Uterus (tissue), 4 donors: ENCODE measurements at places on chromosomes 11 and 22.

- H3K36me3 ChIP-seq, result no peaks in the 10 kb centered on the region
- no peaks in the 10 kb centered on the region for H3K27me3 ChIP-seq
- no peak for DNase-seq
- H3K4me1 ChIP-seq, result no peaks in the 10 kb centered on the region
- H3K4me3 ChIP-seq, result no peak overlapping the region
- H3K27ac ChIP-seq, result no peak overlapping the region
Measured at GRCh38 chr22:17961446-17961729, 63.0 kb downstream of the MICAL3 start.

- H3K4me3 ChIP-seq, result no peak overlapping the region
- no peaks in the 10 kb centered on the region for H3K27me3 ChIP-seq
- no peak for DNase-seq
- H3K36me3 ChIP-seq, result no peaks in the 10 kb centered on the region
- H3K27ac ChIP-seq, result no peak overlapping the region
Measured at GRCh38 chr22:29037340-29037932, 24.2 kb downstream of the C22orf31 start.

- H3K36me3 ChIP-seq, result no peaks in the 10 kb centered on the region
- no peak overlapping the region for H3K4me3 ChIP-seq
- no peaks in the 10 kb centered on the region for H3K4me1 ChIP-seq
- H3K27me3 ChIP-seq, result no peaks in the 10 kb centered on the region
- no peak for DNase-seq
Measured at GRCh38 chr22:27125539-27125938, 468.2 kb downstream of the MIAT start.

GRCh38 chr22:46425016-46425415 is 89.5 kb downstream of the TRMU start:
- H3K36me3 ChIP-seq, result no peaks in the 10 kb centered on the region
- no peak overlapping the region for H3K4me3 ChIP-seq
- DNase-seq, result no peak
- no peak overlapping the region for H3K27ac ChIP-seq
- no peaks in the 10 kb centered on the region for H3K4me1 ChIP-seq

DNA sequence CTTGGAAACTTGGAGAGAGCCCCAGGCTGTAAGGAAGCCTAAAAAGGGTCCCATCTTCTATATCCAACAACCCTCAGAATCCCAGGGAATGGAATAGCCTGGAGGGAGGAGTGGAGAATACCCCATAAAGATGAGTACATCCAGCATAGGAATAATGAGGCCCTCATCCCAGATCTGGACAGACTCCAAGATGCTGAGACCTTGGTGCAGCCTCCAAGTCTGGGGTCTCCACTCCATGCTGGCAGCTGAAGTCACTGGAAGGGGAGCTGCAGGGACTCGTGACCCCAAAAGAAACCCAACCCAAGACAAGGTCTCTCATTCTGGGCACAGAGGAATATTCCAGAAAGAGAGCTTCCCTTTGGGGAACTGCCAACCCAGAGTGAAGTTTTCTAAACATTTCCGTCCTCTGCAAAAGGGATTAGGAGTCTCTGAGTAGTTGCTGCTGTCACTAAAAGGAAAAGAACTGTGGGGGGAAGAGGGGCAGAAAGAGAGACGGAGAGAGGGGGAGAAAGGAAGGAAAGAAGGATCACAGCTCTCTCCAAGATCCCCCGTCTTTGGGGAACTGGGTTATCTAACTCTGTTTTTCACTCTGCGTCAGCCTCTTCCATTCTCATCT is 589 bp downstream of the SCGB1A1 start:
- peak overlapping the region; percentile 76 for H3K27ac ChIP-seq
- no peak for DNase-seq
- peaks cover 5% of the 10 kb centered on the region for H3K4me1 ChIP-seq
- H3K4me3 ChIP-seq, result no peak overlapping the region

DNA sequence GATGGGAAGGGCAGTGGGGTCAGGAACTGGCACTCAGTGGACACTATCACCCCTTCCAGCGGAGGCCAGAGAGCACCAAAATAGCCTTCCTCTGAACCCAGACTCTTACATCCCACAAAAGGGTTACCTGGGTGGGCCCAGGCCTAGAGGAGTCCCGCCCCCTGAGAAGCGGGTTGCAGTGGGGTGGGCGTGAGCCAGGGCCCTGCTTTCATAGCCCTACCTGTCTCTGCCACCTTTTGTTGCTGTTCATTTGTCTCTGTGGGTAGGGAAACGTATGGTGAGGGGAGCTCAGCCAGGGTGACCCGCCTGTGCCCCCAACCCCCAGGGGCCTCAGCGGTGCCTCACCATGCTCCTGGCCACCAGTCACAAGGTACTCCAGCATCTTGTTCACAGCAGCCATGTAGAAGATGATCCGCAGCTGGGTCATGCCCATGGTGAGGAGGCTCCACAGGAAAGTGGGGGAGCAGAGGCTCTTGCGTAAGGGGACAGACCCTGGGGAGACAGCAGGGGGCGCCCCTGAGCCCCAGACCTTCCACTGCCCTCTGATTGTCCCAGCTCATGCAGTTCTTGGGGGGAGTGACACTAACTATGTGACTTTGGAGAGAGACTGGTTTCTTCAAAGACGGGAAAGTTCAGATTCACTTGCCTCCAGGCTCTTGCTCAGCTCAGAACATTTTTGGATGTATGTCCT is 24.0 kb downstream of the SLC43A1 start:
- no peaks in the 10 kb centered on the region for H3K36me3 ChIP-seq
- DNase-seq, result no peak
- no peak overlapping the region for H3K4me3 ChIP-seq
- no peaks in the 10 kb centered on the region for H3K27me3 ChIP-seq
- H3K4me1 ChIP-seq, result no peaks in the 10 kb centered on the region

DNA sequence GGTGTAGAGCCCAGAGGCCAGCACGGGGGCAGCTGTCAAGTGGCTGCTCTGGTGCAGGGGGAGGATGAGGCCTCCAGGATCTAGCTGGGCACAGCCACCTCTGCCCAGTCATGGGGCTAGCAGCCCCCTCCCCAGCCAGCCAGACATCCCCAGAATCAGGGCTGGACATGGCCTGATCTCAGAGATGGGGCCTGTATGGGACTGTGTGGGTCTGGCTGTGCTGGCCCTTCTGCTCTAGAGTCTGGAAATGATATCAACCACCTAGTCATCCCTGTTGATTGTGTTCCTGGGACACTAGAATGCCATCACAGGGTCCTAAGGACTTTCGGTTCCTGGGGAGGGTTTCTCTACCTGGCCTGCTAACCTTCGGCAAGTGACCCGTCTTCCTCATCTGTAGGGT is 2.8 kb downstream of the FLRT1 start:
- H3K36me3 ChIP-seq, result no peaks in the 10 kb centered on the region
- no peak overlapping the region for H3K27ac ChIP-seq
- no peaks in the 10 kb centered on the region for H3K27me3 ChIP-seq
- no peaks in the 10 kb centered on the region for H3K4me1 ChIP-seq
- H3K4me3 ChIP-seq, result no peak overlapping the region

- H3K27me3 ChIP-seq, result no peaks in the 10 kb centered on the region
- no peak overlapping the region for H3K27ac ChIP-seq
- no peak overlapping the region for H3K4me3 ChIP-seq
- H3K36me3 ChIP-seq, result no peaks in the 10 kb centered on the region
Measured at GRCh38 chr11:67654225-67654624, 3.7 kb upstream of the ACY3 start.

DNA sequence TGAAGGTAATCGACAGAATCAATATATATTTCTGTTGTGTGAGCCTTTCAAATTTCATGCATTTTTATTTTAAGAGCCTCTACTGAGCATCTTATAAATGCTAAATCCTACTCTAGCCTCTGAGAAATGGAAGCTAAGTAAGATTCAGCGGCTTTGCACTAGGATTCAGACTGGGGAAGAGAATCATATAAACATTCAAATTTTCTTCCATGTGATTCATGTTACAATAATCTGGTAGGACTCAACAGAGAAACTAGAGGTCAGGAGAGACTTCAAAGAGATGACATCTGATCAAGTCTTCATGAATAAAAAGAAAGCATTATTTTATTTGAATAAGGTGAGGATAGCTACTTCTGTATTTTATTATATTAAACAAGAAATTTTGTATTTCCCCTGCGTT is 538.9 kb downstream of the DLG2 start:
- H3K36me3 ChIP-seq, result no peaks in the 10 kb centered on the region
- no peaks in the 10 kb centered on the region for H3K4me1 ChIP-seq
- H3K27ac ChIP-seq, result no peak overlapping the region
- DNase-seq, result no peak
- no peaks in the 10 kb centered on the region for H3K27me3 ChIP-seq

DNA sequence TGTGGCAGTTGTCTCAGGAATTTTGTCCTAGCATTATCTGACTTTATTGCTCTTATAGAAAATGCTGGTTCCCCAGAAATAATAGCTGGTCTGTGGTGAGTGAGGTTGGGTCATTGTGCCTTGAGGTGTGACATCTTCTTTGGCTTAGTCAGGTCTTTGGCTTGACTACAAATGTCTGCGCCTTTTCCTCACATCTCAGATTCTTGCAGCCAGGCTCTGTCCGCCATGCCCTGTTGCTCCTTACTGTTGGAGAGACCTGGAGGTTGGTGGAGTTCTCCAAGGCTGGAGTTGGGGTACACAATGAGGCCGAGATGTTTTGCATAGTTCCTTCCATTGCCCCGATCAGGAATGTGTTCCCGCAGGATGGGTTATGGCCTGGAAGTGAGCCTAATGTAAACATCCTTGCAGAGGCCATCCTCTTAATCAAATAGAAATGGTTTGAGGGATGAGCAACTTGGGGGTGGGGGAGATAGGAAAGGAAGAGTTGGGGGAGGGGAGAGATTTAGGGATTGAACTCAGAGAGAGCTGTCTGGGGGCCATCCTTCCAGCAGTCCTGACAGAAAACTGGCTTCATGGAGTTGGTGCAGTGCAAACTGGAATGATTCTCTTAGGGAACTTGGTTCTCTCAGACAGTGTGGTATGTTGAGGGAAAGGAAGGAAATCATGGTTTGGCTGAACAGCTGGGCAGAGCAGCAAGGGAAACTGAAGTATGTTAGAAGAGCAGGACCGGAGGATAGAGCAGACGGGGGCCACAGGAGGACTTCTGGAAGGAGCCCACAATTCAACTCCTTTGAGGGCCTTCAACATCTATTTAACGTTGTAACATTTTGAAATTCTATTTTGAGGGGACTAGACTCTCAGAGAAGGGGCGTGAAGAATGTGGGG is 49.9 kb downstream of the ZBTB16 start:
- H3K36me3 ChIP-seq, result no peaks in the 10 kb centered on the region
- H3K27me3 ChIP-seq, result no peaks in the 10 kb centered on the region
- DNase-seq, result no peak
- peak overlapping the region; percentile 84 for H3K27ac ChIP-seq
- H3K4me3 ChIP-seq, result no peak overlapping the region

- no peak overlapping the region for H3K4me3 ChIP-seq
- H3K36me3 ChIP-seq, result no peaks in the 10 kb centered on the region
- H3K27ac ChIP-seq, result no peak overlapping the region
- no peaks in the 10 kb centered on the region for H3K4me1 ChIP-seq
- no peak for DNase-seq
Measured at GRCh38 chr22:19823191-19823901, 31.3 kb downstream of the GNB1L start.

DNA sequence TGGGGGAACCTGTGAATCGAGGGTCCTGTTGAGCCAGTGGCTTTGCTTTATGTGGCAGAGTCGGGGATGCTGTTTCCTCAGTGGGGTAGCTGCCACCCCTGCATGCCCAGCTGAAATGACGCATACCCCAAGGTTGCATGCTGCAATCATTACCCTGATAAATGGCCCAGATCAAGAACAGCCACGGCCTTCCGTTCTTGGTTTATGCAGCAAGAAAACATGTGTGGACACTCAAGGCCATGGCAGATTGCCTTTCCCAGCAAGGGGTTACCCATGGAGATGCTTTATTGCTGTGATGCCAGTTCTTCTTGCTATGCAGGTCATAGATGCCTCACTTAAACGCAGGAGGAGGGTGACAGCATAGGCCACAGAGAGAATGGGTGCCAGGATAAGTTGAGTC is 14.3 kb upstream of the SREBF2 start:
- H3K27me3 ChIP-seq, result no peaks in the 10 kb centered on the region
- DNase-seq, result no peak
- H3K36me3 ChIP-seq, result no peaks in the 10 kb centered on the region

DNA sequence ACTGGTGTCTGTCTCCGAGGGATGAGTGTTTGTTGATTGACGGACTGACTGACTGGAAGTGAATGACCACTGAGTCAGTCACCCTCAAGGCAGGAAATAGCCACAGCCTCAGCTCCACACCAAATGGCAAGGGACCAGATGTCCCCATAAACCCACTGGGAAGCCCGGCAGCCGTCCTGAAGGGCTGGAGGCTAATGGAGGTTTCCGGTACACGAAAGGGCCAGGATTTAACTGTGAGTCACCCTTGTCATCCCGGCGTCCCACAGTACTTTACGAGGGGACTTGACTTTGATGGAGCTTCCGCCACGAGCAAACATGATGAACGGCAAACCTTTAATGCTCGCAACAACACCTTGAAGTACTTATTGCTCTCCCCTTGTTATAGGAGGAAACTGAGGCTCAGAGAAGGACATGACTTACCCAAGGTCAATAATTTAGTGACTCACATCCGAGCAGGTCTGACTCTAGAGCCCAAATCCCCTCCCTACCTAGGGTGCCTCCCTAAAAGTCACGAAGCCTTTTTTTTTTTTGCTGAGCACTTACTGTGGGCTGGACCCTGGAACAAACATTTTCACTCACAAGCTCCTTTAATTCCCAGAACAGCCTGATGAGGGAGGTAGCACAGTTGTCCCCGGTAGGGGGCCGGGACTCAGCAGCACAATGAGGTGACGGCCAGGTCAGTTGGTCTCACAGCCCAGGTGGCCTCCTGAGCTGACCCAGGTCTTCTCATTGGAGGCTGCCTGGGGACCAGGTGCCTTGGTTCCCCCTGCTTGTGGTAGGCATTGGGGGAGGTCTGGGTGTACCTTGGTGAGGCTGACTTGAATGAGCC is 25.2 kb upstream of the GCAT start:
- no peaks in the 10 kb centered on the region for H3K4me1 ChIP-seq
- no peak overlapping the region for H3K4me3 ChIP-seq
- no peak overlapping the region for H3K27ac ChIP-seq
- no peak for DNase-seq
- H3K36me3 ChIP-seq, result no peaks in the 10 kb centered on the region
- no peaks in the 10 kb centered on the region for H3K27me3 ChIP-seq

GRCh38 chr22:36636916-36637315 is 66.6 kb downstream of the CACNG2 start:
- DNase-seq, result no peak
- no peaks in the 10 kb centered on the region for H3K4me1 ChIP-seq
- H3K27ac ChIP-seq, result no peak overlapping the region
- H3K4me3 ChIP-seq, result no peak overlapping the region
- no peaks in the 10 kb centered on the region for H3K27me3 ChIP-seq

- H3K36me3 ChIP-seq, result no peaks in the 10 kb centered on the region
- H3K4me1 ChIP-seq, result no peaks in the 10 kb centered on the region
- H3K4me3 ChIP-seq, result no peak overlapping the region
- H3K27me3 ChIP-seq, result no peaks in the 10 kb centered on the region
- no peak for DNase-seq
Measured at GRCh38 chr11:126660321-126660720, 304.8 kb downstream of the ST3GAL4 start.

GRCh38 chr11:66151273-66151672 is 81.2 kb downstream of the PACS1 start:
- DNase-seq, result no peak
- no peak overlapping the region for H3K4me3 ChIP-seq
- H3K4me1 ChIP-seq, result no peaks in the 10 kb centered on the region
- no peak overlapping the region for H3K27ac ChIP-seq
- no peaks in the 10 kb centered on the region for H3K27me3 ChIP-seq
- no peaks in the 10 kb centered on the region for H3K36me3 ChIP-seq

- H3K36me3 ChIP-seq, result no peaks in the 10 kb centered on the region
- no peaks in the 10 kb centered on the region for H3K27me3 ChIP-seq
- H3K4me1 ChIP-seq, result no peaks in the 10 kb centered on the region
- H3K4me3 ChIP-seq, result no peak overlapping the region
- H3K27ac ChIP-seq, result no peak overlapping the region
Measured at GRCh38 chr11:46611526-46612304, 5.3 kb downstream of the HARBI1 start.

GRCh38 chr11:64114231-64114630 is 51.7 kb downstream of the MACROD1 start:
- no peak overlapping the region for H3K27ac ChIP-seq
- H3K36me3 ChIP-seq, result no peaks in the 10 kb centered on the region
- H3K4me1 ChIP-seq, result no peaks in the 10 kb centered on the region
- no peaks in the 10 kb centered on the region for H3K27me3 ChIP-seq
- DNase-seq, result no peak
